ENCODE measurements at places on chromosomes 6 and 20.

DNA sequence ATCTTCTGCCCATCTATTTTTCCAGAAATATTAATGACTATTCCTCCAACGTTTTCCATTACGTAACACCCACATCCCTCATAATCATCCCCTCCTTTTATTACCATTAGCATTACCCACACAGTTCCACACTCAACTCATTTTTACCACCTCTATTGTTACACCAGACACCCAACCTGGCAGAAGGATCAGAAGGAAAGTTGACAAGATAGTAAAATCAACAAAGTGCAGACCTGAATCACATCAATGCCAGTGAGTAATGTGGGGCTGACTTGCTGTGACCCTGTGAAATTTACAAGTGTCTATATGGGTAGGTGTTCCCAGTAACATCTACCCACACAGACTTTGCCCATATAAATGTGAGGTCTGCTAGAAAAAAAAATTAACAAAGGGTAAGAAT lies 568.2 kb downstream of the MAFB start:
- no peak for DNase-seq

GRCh38 chr20:12467758-12468157 lies 541.0 kb upstream of the SPTLC3 start:
- DNase-seq: no peak

GRCh38 chr6:157314705-157315321 lies 8.5 kb downstream of the TMEM242 start:
- peak; percentile 34 for DNase-seq

GRCh38 chr6:145960918-145961589 lies 3.1 kb downstream of the SHPRH start:
- no peak for DNase-seq

DNA sequence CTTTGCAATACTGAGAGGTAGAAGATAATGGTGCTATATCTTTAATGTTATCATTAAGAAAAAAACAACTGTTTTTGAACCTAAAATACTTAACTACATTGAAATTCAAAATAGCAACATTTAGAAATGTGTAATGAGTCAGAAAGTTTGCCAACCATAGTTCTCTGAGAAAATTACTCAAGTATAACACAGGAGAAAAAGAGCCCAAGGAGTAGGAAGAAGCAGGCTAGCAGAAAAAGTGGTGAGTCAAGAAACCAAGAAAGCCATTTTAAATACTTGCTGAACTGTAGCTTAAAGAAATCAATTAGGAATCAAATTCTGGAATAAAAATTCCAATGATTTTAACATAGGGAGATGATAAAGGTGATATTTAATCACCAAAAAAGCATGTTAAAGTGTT lies 181.0 kb upstream of the RSPO3 start:
- no peak for DNase-seq

- DNase-seq: peak; percentile 27
These were observed 1358.6 kb upstream of the GJE1 start for GRCh38 chr6:140774080-140774505.

- DNase-seq: no peak
These were observed 53.2 kb downstream of the RFPL4B start for GRCh38 chr6:112400282-112400681.

DNA sequence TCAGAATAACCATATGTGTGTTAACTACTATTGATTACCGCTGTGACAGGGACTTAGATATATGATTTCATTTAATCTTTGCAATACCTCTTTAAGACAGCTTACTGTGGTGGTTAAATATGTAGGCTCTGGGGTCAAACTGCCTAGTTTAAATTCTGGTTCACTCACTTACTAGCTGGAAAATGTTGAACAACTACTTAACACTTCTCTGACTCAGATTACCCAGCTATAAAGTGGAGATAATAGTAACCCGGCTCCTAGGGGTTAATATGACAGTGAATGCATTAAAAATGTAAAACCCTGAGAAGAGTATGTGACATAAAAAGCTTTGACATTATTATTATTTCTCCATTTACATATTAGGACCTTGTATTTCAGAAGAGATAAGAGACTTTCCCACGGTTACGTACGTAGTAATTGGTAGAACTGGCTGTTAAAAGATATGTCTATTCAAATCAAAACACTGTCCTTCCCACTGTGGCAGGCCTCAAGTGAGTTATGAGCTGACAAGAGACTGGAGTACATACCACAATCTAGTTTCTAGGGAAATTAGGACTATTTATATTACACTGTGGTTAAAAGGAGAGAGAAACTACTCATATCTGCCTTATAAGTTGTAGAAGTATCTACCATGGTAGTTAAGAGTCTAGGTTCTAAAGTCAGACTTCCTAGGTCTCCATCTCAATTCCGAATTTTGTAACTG lies 4.4 kb upstream of the PLCB1 start:
- DNase-seq: no peak

DNA sequence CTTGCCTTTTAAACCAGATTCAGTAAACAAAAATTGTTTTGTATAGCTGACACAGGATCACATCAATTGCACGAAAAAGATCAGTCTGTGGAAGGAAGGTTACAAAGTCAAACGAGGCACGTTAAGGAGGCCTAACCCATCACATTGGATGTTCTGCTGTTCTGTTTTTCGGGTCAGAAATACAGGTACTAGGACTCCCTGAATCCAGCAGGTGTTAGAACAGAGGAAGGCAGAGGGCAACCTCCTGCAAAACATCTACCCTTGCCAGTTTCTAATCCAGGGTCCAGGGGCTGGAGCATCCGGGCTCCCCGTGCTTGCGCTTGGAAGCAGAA lies 64.6 kb downstream of the PLG start:
- DNase-seq: no peak

DNA sequence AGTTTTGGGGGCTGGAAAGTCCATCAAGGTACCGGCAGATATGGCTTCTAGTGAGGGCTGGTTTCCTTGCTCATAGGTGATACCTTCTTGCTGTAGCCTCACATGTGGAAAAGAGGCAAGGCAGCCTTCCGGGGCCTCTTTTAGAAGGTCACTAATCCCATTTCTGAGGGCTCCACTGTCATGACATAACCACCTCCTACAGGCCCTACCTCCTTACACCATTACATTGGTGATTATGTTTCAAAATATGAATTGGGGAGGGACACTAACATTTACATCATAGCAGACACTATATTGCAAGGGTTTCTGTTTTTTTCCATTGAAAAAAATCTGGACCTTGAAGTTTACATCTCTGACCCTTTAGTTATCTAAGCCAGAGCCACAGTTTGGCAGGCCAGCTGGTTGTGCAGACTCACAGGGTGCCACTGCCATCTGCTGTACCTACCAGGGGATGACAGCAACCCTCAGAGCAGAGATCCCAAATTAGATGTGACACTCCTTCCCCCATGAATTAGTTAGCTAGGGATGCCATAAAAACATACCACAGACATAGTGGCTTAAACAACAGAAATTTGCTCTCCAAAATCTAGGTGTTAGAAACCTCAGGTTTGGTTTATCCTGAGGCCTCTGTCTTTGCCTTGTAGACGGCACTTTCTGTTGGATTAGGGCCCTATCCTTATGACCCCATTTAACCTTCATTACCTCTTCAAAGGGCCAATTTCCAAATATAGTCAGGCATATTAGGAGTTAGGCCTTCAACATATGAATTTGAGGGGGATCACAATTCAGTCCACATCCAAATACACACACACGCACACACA lies 166.4 kb upstream of the RNF217 start:
- no peak for DNase-seq

DNA sequence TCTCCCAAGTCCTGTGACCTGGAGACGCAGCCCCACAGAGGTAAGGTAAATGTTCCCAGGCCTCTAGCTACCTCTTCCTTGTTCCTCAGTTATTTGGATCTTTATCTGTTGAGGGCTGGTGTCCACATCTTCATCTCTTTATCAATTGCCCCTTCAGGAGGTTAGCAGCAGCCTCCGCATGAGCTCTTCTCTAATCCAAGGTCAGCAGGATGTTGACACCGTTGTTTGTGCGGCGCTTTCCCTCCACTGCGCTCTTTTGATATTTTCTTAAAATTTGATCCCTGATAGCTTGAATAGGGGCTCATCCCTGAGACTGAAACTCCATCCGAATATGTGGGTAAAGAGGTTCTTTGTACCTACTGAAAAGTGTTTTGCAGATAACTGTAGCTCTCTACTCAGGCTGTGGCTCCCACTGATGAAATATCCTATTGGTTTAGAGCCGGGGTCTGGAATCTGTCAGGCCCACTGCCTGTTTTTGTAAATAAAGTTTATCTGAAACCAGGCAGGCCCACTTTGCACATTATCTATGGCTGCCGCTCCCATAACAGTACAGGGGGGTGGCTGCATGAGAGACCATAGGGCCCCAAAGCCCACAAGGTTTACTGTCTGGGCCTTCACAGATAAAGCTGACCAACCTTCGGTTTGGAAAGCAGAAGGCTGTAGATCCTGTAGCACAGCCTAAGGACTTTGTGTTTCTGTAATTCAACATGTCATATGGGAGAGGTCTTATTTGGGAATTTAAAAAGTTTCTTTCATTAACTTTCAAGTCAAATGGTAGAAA lies 362.6 kb downstream of the QKI start:
- DNase-seq: no peak

DNA sequence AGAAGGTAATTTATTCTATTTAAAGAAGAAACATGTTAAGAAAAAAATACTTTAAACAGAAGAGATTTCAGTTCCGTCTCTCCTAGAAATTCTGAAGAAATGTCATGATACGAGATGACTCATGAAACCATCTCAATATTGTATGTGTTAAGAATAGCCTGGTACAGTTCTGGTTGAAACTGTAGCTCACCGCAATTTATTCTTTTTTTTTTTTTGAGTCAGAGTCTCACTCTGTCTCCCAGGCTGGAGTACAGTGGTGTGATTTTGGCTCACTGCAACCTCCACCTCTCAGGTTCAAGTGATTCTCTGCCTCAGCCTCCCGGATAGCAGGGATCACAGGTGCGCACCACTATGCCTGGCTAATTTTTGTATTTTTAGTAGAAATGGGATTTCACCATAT lies 103.3 kb downstream of the ARHGAP18 start:
- DNase-seq: no peak

DNA sequence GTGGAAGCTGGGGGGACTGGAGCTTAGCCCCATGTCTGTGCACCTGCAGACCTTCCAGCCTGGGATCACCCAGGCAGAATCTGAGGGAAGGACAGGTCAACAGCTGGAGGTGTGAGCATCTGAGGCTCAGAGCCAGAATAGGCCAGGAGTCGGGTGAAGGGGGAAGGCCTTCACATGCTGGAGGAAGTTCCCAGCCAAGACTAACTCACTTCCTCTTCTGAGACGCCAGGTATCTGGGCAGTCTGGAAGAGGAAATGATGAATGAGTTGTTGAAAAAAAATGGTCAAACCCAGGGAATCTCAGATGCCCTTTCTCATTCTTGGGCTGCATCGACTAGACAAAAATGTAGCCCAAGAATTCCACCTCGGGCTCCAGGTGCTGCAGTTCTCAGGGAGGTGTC lies 73.6 kb upstream of the TIAM2 start:
- no peak for DNase-seq

DNA sequence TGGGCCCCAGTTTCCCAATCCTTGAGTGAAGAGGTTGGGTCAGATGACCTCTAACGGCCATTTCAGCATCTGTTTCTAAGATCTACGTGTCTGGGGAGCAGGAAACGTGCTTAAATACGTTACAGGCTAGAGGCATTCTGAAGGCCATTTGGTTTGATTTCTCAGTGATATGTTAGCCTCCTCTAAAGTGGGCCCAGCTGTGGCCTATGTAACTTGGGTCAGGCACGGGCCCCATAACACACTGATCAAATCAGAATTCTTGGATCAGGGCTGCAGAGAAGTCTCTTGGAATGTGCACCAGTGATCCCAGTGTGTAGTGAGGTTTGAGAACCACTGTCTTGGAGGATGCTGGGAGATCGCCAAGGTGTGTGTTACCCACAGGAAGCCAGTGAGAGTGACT lies 36.1 kb upstream of the TGM3 start:
- no peak for DNase-seq

- DNase-seq: no peak
These were observed 38.9 kb downstream of the HNF4A start for GRCh38 chr20:44394452-44394701.

DNA sequence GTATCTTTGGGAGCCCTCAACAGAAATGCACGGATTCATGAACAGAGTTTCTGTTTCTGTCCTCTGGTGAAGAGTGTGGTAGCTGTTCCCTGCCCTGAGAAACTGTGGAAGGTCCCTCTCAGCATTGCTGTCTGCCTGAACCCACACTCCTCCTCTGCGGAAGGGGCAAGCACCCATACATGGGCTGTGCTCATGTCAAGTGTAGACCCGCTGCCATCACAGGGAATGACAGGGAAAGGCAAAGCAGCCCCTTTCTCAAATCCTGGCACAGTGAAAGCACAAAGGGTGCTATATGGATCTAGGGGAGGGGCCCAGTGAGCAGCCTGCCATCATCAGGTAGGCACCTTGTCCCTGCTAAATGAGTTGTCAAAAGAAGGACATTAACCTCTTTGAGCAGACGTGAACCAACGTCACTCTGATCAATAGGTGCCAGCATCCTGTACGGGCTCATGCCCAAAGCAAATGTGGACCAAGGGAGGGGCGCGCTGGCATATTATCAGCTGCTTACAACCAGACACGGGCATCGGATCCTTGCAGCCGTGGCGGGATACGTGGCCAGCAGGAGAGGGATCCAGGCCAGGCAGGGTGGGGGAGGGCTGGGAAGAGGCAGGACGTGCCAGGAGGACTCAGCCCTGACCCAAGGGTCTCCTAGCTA lies 231.2 kb upstream of the PMEPA1 start:
- DNase-seq: no peak

- peak; percentile 64 for DNase-seq
These were observed 28.5 kb downstream of the C6orf15 start for GRCh38 chr6:31083742-31084354.

DNA sequence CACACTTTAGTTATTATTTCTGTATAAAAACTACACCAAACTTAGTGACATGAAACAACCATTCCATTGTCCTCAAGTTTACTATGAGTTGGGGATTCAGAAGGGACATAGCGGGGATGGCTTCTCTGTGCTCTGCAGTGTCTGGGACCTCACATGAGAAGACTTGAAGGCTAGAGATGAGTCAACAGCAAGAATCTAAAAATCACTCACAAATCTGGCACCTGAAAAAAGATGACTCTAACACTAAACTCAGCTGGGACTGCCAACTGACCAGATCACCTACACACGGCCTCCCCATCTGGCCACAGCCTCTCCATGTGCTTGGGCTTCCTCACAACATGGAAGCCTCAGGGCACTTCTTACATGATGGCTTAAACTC lies 63.0 kb upstream of the EYA2 start:
- DNase-seq: no peak

DNA sequence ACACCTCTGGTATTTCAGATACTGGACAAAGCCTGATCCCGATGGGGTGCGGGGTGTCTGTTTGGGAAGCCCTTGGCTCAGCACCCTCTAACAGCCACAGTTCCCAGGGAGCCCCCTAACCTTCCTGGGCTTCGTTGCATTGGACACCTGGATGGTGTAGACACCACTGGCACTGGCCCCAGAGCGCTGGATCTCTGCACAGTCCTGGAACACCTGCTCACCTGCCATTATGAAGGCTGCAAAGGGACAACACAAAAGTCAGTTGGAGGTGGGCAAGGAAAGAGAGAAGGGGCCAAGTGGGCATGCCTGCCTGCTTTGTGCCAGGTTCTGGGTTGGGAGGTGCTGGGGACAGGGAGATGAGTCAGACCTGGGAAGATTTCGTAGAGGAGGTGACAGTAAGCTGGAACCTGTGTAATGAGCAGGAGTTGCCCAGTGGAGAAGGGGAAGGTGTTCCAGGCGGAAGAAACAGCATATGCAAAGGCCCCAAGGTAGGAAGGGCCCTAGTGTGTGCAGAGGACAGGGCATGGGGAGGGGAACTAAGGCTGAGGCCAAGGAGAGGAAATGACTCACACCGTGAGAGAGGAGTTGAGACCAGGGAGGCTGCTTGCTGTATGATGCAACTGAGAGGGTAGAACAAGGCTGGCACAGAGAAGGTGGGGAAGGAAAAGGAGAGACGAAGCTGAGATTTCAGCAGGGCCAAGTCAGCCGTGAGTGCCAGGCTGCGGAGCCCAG lies 34.9 kb downstream of the ANGPT4 start:
- no peak for DNase-seq

Data from brain pericyte (primary cell).